Small intestine (tissue), 16 donors: ENCODE measurements at places on chromosomes 16 and 17.

- DNase-seq = no peak
Measured at GRCh38 chr16:88479793-88480760, 27.0 kb downstream of the ZFPM1 start.

- no peak for DNase-seq
Measured at GRCh38 chr17:38425031-38425430, 3.2 kb upstream of the ARHGAP23 start.

DNA sequence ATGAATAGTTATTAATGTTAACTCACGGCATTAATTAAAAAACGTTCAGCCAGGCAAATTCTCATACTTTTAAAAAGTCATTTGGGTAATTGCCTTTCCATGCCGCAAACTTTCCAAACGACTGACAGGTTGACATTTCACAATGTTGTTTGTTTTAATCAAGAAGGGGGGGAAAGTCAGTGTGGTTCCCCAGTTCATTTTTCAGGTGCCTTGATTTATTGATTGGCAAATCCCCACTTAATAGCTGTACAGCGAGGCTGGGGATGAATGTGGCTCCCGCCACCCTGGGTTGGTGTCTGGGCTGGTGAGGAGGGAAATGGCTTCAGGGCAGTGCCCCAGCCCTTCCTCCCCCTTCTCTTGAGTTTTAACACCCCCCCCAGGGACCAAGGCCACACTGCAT lies 318.0 kb downstream of the SOX9 start:
- no peak for DNase-seq

DNA sequence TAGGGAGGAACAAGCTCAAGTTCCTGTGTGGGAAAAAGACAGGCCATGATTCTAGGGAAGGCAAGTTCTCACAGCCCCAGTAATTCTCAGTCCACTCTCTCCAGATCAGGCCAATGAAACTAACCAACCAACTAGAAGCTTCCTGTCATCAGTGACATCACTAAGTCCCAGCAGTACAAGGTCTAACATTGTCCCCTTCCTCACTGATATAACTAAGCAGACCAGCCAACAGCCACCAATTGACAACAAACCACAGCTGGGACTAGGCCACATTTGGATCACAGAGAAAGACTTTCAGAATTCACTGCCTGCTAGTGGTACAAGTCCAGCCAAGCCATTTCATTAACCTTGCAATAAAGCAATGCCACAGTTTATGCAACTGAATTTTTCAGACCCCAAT lies 94.0 kb downstream of the CACNG1 start:
- no peak for DNase-seq

GRCh38 chr16:49545741-49546448 lies 172.3 kb downstream of the C16orf78 start:
- no peak for DNase-seq
